ENCODE measurements at places on chromosomes 2 and 18. TPM values are rescaled to one million over a fixed set of nuclear protein-coding genes. Genes with fewer than 3 reads are reported as not detected.

DNA sequence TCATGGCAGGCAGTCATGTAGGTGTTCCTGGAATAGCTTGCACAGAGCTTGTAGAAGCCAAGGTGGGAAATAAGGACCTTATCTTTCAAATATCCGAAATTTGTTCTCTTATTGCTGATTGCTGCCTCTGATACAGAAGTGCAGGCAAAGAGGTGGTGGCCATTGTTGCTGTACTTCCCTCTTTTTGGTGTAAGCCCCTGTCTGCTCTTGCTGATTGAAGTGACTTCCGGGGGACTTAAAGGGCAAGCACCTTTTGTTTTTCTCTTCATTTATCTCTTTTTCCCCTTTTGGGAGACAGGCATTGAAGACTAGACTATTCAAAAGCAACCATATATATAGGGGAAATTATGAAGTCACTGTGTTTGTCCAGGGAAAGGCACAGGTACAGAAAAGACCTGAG is 131.6 kb upstream of the OTX1 start:
- no peak overlapping the region for H3K27ac ChIP-seq
- H3K4me3 ChIP-seq = no peak overlapping the region
- no peaks in the 10 kb centered on the region for H3K4me1 ChIP-seq
- no peaks in the 10 kb centered on the region for H3K27me3 ChIP-seq

GRCh38 chr18:3605954-3606443 is 156.0 kb downstream of the TGIF1 start:
- H3K27me3 ChIP-seq = no peaks in the 10 kb centered on the region
- H3K36me3 ChIP-seq = no peaks in the 10 kb centered on the region
- peak; percentile 62 for DNase-seq
- H3K27ac ChIP-seq = peak overlapping the region; percentile 100

GRCh38 chr2:170463206-170463537 is 252.0 kb upstream of the SP5 start:
- H3K27ac ChIP-seq = no peak overlapping the region
- H3K4me1 ChIP-seq = no peaks in the 10 kb centered on the region
- no peak overlapping the region for H3K4me3 ChIP-seq
- H3K27me3 ChIP-seq = no peaks in the 10 kb centered on the region
- DNase-seq = no peak
- no peaks in the 10 kb centered on the region for H3K36me3 ChIP-seq

DNA sequence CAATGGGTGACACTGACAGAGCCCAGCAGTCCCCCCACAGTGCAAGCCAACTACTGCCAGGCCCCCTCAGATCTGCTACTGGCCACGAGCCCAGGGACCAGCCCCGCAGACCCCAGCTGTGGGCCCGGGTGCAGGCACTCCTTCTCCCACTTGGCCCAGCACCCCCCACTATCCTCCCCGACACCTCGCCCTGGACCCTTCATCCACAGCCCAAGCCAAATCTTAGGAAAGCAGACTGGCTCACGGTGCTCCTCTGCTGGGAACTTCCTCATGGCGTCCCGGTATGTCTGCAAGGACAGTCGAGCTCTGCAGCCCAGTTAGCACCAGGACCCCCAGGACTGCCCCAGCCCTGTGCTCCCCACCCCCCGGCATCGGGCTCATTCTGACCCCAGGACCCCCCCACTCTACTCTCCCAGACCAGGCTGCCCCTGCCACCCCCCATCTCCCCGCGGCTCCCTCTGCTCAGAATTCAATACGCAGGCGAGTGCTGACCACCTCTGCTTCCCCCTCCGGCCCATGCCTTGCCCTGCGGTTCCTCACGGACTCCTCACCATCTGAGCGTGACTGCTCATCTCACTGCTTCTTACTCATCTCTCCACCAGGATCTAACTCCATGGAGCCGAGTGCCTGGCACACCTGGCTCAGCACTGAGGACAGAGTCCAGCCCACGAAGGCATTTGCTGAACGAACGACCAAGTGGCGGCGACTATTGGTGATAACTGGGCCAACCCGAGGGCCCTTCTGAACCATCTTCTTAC is 85.7 kb downstream of the PXDN start:
- H3K27ac ChIP-seq = no peak overlapping the region
- peaks cover 20% of the 10 kb centered on the region for H3K4me1 ChIP-seq
- peaks cover 51% of the 10 kb centered on the region for H3K36me3 ChIP-seq
- H3K4me3 ChIP-seq = no peak overlapping the region
- DNase-seq = no peak

The TNFAIP6 gene
- total RNA-seq = 2.2 TPM
